ENCODE measurements at places on chromosomes 7 and 10.
A peak's percentile ranks its signal among the peaks of the same experiment; 100 is the strongest.

DNA sequence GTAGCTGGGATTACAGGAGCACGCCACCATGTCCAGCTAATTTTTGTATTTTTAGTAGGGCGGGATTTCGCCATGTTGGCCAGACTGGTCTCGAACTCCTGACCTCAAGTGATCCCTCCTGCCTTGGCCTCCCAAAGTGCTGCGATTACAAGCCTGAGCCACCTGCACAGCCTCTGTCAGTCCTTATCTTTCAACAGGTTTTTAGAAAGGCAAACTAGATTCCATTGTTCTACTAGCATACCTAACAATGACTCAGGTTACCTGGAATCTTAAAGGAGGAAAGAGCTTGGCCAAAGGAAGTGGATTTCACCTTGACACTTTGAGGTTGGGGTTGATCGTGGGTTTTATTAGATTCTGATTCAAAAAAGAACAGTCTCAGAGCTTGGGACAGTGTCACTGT, 3.2 kb downstream of the ABCC2 start:
- no peak for DNase-seq

GRCh38 chr7:77837966-77838365, 39.4 kb downstream of the PHTF2 start:
- DNase-seq = no peak

- no peak for DNase-seq
Observed at GRCh38 chr10:76882245-76882644, 755.4 kb downstream of the KCNMA1 start.

DNA sequence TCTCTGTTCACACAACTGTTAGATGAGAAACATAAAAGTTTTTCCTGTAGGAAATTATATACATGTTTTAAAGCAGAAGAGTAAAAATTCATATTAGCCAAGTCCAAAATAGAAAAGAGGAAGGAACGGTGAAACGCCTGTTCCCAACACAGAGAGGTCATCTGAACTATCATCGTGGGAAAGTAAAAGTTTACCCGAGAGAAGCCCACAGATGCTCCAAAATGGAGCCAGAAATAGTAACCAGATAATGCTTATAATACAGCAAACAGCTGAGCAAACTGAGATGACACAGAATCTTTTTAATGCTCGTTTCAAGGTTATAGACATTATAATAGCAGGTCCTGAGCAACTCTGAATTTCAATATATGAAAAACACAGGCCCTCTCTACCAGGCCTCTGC, 24.5 kb downstream of the FRMD4A start:
- no peak for DNase-seq

DNA sequence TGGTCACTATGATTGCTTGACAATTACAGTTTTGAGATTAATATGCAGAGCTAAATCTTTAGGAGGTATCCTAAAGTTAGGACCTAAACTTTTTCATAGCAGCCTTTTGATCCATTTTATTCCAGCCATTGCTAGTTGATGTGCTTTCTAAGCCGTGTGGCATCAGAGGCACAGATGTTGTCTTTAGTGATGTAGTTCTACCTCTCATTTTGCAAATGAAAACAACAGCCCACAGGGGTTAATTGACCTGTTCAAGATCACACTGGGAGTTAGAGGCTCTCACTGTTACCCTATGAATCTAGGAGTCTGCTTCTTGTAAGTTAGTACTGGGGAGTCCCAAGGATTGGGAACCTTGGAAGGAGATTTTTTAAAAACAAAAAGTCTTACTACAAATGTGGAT, 10.6 kb downstream of the AUTS2 start:
- DNase-seq = no peak

GRCh38 chr7:114293289-114294012, 121.2 kb upstream of the FOXP2 start:
- DNase-seq = no peak

- DNase-seq = no peak
Observed at GRCh38 chr10:29635711-29636144, 957 bp upstream of the SVIL start.

- no peak for DNase-seq
Observed at GRCh38 chr10:3117486-3117885, 50.1 kb downstream of the PFKP start.

GRCh38 chr10:4541292-4541691, 284.7 kb upstream of the AKR1E2 start:
- no peak for DNase-seq

DNA sequence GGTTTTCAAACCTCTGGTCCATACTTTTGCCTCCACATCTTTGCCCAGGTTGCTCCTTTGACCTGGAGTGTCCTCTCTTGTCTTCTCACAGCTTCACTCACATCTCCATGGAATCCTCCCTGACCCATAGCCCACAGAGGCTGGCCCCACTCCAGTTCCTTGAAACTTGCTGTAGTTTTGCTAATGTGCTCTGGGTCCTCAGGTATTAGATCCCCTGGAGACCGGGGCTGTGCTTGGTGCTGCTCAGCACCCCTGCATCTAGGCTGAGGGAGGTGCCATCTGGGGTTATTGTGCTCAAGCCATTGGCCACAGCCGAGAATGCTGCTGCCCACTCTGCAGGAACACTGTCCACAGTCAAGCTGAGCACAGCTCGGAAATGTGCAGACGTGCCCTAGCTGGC, 16.5 kb downstream of the KNDC1 start:
- DNase-seq = no peak

DNA sequence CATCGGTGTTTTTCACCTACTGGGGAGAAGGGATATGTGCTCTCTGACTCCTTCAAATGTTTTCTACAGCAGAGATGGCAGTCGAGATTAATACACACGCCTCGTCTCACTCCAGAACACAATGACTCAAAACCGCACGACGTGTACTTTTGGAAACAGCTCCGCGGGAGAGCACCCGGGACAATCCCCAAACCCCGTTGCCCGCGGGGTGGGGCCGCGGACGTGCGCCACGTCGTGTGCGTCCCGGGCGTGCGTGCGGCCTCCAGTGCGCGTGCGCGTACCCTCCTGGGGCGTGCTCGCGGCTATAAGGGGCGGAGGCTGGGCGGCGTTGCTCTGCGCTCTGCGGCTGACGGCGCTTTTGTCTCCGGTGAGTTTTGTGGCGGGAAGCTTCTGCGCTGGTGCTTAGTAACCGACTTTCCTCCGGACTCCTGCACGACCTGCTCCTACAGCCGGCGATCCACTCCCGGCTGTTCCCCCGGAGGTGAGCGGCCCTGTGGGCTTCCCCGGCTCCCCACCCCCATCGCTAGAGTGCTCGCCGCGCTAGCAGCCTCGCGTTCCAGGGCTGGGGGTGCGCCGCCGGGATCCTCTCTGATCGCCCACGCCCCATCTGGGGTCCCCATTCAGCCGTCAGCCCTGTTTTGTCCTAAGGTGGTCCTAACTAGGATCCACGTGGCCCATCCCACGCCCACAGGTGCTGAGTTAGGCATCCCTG, at the start of gene HILPDA:
HILPDA (plus strand) TSS at position 336 of the 712 bp plus-strand sequence. CDS start 1,391 bp downstream, outside the sequence.
- peak; percentile 86 for DNase-seq

GRCh38 chr7:100386940-100387339, 13.7 kb downstream of the PILRA start:
- DNase-seq = no peak

GRCh38 chr10:10126218-10126617, 891.5 kb upstream of the CELF2 start:
- no peak for DNase-seq

GRCh38 chr10:86255405-86256251, 111.0 kb downstream of the GRID1 start:
- DNase-seq = no peak

GRCh38 chr7:64874114-64874513, 29.0 kb upstream of the ZNF273 start:
- DNase-seq = no peak

GRCh38 chr7:111098011-111098925, 7.3 kb downstream of the LRRN3 start:
- DNase-seq = no peak

DNA sequence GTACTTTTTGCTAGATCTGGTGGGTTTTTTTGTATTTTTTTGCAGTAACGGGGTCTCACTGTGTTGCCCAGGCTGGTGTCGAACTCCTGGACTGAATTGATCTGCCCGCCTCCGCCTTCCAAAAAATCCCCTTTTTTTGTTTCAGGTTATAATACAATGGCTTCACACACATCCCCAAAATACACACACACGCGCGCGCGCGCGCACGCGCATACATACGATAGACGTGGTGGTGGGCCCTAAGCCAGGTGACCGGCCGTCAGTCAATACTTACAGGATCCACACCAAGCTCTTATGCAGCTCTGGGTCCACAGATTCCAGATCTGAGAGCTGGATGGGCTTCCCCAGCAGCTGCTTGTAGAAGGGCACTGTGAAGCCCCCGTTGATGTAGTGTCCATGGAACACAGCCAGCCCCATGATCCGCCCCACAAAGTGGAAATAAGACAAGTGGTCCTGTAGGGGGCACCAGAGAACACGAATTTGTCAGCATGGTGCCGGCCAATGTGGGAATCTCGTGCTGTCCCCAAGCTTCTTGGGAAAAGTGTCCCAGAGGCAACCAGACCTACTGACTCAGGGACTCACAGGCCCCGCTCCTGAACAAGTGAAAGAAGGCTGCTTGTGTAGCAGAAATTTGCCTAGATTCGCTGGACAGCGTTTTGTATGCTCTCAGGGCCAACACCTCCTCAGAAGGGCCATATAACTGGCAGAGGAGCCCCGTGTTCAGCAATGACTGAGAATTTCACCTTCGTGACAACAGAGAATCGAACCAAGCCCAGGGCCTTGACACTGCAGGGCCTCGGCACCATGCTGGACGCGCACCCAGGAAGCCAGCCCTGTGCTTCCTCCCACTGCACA, 103.6 kb downstream of the SMURF1 start:
- DNase-seq = peak; percentile 81

DNA sequence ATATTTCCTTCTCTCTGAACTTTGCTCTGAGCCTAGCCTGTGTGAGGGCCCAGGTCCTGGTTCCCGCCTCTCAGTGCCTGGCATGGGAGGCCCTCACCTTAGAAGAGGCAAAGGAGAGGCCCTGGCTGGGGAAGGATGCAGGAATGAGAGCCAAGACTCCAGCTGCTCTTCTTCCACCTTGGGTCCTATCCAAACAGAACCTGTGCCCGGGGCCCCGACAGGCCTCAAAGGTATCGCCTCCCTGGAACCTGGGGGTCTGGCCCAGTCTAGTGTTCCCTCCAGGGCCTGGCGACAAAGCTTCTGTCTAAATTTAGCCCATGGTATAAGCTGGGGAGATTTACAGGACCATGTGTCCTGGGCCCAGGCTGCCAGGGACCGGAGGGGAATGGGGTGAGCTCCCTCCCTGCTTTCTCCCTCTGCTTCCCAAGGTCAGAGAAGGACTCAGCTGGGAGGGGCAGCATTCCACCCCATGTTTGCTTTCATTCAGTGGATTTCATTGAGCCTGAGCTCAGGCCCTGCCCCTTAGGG, 12.0 kb upstream of the CRHR2 start:
- DNase-seq = no peak

GRCh38 chr10:132319853-132320653, 11.9 kb upstream of the LRRC27 start:
- no peak for DNase-seq

- DNase-seq = no peak
Observed at GRCh38 chr10:124659380-124659779, 84.8 kb downstream of the FAM53B start.

DNA sequence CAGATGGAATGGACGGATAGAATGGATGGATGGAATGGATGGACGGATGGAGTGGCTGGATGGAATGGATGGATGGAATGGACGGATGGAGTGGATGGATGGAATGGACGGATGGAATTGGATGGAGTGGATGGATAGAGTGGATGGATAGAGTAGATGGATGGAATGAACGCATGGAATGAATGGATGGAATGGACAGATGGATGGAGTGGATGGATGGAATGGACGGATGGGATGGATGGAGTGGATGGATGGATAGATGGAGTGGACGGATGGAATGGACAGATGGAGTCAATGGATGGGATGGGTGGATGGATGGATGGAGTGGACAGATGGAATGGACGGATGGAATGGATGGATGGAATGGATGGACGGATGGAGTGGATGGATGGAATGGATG, 259.7 kb upstream of the C7orf33 start:
- no peak for DNase-seq

GRCh38 chr10:10295537-10295936, 722.1 kb upstream of the CELF2 start:
- no peak for DNase-seq

DNA sequence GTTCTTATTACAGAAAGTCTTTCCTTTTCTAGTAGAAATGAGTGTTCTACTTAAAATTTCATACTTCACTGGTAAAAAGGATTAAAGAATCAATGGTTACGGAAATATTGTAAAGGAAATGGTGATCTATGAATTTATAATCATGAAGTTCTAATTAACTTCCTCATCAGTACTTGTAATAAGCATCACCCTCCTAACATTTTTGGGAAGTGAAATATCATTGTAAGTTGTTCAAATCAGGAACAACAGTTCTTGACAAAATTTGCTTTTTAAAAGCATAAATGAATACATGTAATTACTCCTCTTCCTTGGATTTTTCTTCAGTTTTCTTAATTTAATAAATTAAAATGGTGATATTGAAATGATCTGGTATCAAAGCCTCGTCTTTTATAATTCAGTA, 5.6 kb upstream of the PCGF5 start:
- DNase-seq = no peak

DNA sequence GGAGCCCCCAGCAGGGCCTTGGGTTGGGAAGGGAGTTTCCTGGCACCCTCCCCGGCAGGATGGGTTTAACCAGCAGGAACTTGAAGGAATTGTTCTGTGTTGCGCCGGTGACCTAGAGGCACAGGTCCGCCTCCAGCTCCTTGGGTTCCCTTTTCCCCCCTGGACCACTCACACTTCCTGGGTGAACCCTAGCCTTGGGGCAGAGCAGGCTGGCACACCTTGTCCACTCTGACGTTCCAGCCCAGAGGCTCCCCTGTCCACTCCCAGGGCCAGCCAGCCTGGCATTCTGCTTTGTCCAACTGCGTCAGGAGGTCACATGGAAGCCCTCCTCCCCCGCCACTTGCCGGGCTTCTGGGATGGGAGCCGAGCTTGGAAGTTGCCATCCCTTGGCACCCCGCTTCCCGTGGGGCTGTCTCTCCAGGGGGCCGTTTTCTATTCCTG, 25.8 kb downstream of the TMEM120A start:
- DNase-seq = no peak

DNA sequence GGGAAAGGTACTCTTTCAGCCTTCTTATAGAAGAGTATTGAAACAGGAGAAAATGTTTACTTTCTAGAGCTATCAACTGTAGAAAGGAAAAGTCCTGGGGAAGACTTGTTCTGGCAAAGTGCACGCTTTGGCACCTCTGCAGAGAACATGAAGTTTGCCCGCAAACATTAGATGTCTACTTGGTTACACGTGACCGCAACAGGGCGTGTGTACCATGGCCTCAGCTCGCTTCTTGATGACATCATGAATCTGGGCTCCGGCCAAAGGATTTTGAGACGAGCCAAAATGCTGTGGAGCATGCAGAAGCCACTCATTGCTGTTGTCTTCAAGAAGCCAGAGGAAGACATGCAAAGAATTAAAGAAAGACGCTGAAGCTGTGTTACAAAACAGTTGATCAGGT, 8.6 kb upstream of the TAS2R60 start:
- no peak for DNase-seq

Data from neural crest cell (in vitro differentiated cells).